Activated CD4-positive, alpha-beta T cell treated with anti-CD3 and anti-CD28 coated beads, Interleukin-2, amount 50 U/mL, for 24 hours (primary cell): ENCODE measurements at places on chromosomes 12 and 14.

- no peak for DNase-seq
These were observed 785 bp downstream of the MLEC start for GRCh38 chr12:120687578-120688289.

DNA sequence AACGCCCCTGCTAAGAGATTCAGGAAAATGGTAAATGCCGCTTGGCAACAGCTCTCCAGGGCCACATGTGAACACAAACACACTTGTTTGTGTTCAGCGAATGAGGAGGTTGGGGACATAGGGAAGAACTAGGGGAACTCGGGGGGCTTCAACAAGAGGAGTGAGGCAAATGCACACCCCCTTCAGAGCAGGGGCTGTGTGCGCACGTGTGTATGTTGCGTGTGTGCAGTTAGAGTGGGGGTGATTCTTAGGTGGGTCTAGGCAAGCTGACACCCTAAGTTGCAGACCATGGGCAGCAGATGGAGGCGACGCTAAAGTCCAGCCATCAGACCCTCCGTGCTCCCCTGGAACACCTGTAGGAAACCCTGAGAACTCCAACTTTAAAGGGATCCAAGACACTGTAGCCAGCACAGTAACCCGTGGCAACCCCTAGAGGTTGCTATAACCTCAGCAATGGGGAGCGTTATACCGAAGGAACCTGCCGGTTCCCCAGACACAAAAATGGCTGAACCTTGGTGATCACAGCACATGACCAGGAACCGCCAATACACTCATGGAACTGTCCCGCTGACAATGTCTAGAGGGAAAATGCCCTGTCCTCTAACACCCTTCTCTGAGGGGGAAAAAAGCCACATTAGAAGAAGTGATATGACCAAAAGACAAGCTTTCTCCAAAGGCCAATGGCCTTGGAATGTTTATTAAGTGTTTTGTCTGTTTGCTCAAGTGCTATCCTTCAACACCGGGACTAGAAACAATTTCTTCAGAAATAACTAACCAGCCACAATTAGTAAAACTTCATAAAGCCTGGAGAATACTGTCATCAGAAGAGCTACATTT lies 86.5 kb upstream of the CEP83 start:
- no peak for DNase-seq

- no peak for DNase-seq
These were observed 116.0 kb upstream of the LRIG3 start for GRCh38 chr12:59036347-59036746.

GRCh38 chr14:72558721-72559120 lies 335.2 kb downstream of the DPF3 start:
- DNase-seq = no peak

DNA sequence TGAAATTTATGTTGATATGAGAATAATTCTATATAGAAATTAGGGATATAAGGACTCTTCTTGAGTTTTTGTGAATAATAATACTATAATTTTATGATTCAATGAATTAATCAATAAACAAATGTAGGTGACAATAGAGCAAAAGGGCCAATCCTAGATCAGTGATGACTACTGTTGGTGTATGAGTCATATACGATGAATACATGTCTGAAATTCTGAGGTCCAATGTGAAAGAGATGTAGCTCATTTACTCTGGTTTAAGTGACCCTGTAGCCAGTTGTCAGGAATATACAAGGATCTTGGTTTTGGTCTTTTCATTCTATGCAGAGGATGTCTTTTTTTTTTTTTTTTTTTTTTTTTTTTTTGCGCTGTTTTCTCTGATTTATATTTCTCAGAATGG lies 72.1 kb upstream of the RTL1 start:
- DNase-seq = no peak

- DNase-seq = no peak
These were observed 253.2 kb downstream of the CACNA1C start for GRCh38 chr12:2306012-2306411.

GRCh38 chr12:62966990-62967506 lies 32.1 kb upstream of the PPM1H start:
- DNase-seq = no peak

GRCh38 chr12:32420356-32420755 lies 21.0 kb downstream of the FGD4 start:
- DNase-seq = no peak

- no peak for DNase-seq
These were observed 1036.1 kb upstream of the TMEM132C start for GRCh38 chr12:127230843-127231260.

DNA sequence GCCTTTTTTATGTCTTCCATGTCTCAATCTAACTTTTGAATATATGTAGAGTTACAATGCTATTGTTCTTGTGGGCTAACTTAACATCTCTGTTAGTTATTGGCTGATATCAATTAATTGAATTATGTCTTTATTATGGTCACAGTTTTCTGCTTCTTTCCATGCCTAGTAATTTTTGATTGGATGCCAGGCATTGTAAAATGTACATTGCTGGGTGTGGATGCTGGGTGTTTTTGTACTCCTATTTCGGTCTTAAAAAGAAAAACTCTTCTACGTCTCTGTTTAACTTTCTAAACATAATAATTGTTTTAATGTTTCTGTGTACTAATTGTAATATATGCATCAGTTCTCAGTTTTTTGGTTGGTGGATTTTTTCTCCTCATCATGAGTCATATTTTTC lies 296.1 kb upstream of the PRICKLE1 start:
- no peak for DNase-seq

GRCh38 chr14:104712881-104713734 lies 10.9 kb upstream of the ADSS1 start:
- DNase-seq = no peak

- DNase-seq = no peak
These were observed 234.8 kb upstream of the FKBP4 start for GRCh38 chr12:2559931-2560330.

- no peak for DNase-seq
These were observed 1.3 kb downstream of the CLSTN3 start for GRCh38 chr12:7131502-7131866.

DNA sequence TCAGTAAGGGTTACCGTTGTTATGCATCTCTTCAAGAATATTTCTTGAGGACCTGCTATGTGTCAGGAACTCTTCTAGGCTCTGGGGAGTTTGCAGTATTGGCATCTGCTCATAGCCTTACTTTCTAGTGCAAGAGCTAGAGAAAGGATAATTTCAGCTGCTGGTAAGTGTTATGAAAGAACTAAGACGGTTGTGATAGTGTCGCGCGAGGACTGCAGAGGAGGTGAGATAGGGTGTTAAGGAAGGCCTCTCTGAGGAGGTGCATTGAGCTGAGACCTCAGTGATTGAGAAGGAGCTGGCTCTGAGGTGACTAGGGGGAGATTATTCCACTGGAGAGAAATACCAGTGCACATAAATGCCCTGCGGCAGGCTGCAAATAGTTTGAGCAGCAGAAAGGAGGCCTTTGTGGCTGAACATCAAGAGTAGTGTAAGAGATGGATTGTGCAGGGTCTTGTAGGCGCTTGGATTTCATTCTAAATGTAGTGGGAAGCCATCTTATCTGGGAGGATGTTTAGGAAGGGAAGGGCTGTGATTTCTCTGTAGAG lies 824 bp downstream of the DDX55 start:
- no peak for DNase-seq

DNA sequence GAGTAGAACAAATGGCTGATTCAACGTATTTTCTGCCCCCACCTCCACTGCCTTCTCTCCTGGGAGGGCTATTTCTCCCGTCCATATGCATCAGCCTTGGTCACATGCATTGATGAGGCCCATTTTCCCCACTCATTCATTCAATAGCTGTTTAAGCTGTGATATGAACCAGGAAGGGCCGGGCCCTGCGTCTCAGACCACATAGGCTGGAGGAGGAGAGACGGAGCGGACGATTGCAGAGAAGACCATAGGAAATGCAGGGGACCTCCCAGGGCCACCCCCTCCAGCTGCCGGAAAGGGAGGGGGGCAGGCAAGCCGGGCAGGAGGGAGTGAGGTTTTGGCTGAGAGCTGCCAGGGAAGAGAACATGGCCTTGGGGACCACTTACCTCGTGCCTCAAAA lies 104.4 kb upstream of the TMEM132D start:
- no peak for DNase-seq

DNA sequence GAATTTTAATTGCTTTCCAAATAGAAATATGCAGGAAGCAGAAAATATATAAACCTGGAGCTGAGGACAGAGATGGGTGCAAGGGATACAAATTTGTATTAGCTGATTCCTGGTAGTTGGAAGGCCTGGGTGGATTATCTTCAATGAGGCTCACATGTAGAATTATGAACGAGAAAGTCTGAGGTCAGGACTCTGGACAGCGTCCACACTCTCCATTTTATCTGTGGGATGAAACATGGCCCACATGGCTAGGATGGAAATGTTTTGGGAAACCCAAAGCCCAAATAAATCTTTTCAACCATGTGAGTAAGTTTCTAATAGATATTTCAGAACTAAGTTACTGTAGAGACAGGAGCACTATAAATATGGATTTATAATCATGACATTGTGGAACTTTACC lies 256.1 kb downstream of the APAF1 start:
- DNase-seq = no peak

- DNase-seq = no peak
These were observed 33.6 kb downstream of the GYS2 start for GRCh38 chr12:21571046-21571445.

- DNase-seq = no peak
These were observed 31.6 kb downstream of the MOAP1 start for GRCh38 chr14:93153121-93153520.

GRCh38 chr14:30990770-30991169 lies 34.7 kb upstream of the AP4S1 start:
- no peak for DNase-seq

GRCh38 chr12:56082967-56083366 lies 3.0 kb downstream of the ERBB3 start:
- no peak for DNase-seq

DNA sequence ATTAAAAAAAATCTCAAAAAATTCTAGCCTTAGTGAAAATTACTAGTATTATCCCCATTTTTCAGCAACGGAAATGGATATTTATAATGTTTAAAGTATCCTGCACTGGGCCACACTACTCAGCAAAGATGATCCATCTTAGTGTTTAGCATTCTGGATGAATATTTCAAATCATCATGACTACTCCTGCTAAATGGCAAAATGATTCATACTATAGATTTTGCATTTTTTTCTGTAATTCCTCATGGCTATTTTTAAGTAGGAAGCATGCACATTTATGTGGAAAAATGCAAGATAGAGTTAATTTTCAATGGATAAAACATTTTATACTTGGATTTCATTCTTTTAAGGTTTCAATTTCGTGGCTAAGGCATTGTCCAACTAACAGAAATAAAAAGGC lies 59.6 kb downstream of the LRFN5 start:
- no peak for DNase-seq

DNA sequence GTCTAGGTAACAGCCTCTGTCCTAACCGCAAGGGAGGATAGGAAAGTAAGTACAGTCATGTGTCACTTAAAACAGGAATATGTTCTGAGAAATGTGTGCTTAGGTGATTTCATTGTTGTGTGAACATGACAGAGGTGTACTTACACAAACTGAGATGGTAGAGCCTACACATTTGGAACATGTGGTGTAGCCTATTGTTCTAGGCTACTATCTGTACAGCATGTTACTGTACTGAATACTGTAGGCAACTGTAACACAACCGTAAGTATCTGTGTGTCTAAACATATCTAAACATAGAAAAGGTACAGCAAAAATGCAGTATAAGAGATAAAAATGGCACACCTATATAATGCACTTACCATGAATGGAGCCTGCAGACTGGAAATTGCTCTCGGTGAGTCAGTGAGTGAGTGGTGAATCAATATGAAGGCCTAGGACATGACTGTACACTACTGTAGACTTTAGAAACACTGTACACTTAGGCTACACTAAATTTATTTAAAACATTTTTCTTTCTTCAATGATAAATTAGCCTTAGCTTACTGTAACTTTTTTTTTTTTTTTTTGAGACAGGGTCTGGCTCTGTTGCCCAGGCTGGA lies 13.2 kb upstream of the MDM2 start:
- DNase-seq = no peak

DNA sequence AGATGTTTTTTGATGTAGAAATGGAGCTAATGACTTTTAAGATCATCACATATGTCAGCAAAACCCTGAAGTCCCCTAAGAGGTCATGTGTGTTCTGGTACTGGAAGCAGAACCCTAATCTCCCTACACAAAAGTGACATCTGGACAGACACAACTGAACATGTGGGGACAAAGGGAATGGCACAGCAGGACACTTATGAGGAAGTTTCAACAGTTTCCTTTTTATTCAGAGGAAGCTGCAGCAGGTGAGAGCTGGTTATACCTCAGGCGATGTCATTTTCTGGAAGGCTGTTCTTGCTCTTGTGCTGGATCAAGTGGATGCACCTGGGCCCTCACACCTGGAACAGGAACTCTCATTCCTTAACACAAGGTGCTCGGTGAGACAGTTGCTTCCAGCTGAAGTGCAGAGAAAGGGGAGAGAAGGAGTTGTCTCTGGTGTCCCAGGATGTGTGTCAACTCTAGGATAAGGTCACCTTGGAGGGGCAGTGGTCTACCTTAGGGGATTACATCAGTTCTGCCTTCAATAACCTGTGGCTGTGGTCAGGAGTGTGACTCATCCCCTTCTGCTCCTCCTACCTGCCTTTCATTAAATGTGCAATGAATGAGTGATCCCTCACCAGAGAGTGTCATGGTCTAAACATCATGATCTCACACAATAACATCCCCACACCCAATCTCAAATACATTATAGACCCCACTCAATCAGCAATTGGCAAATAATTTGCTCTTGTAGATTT lies 463.4 kb downstream of the TMEM121 start:
- no peak for DNase-seq

GRCh38 chr14:68365228-68365627 lies 427.6 kb downstream of the ZFP36L1 start:
- DNase-seq = no peak

DNA sequence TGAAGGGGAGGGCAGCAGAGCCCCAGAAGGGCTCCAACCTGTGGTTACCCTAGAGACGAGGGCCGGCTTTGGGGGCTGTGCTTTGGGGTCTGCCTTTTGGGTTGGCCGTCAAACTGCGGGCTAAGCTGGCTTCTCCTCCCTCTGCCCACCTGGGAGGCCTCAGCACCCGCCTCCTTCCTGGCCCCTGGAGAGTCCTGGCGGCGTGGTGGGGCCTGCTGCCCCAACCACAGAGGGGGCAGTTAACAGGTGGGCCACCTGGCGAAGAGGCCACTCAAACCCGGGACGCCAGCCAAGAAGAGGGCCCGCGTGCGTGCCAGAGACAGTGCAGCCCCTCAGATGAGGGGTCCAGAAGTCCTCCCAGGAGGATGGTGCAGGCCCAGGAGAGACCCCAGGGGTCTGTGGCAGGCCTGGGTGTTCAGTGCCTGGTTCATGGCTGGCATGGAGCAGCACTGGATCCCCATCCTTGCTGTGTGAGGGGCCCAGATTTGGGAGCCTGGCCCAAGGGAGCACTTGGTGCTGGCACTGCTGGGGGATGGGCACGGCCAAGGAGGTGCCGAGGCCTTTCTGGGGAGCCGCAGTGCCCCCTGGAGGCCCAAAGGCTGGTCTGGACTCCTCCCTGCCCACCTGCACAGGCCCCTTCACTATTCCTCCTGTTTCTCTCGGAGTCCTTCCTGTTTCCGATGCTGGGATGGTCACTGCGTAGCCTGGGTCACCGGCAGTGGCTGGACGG lies 48.8 kb downstream of the LRCOL1 start:
- DNase-seq = no peak

GRCh38 chr12:102426599-102427542 lies 53.5 kb downstream of the IGF1 start:
- no peak for DNase-seq
